ENCODE measurements at places on chromosomes 11 and 22.
A peak's percentile ranks its signal among the peaks of the same experiment; 100 is the strongest.

- no peak for DNase-seq
These were observed 497.5 kb downstream of the TBC1D22A start for GRCh38 chr22:47259990-47260389.

GRCh38 chr11:561148-562003 lies 606 bp downstream of the RASSF7 start:
- DNase-seq = no peak

DNA sequence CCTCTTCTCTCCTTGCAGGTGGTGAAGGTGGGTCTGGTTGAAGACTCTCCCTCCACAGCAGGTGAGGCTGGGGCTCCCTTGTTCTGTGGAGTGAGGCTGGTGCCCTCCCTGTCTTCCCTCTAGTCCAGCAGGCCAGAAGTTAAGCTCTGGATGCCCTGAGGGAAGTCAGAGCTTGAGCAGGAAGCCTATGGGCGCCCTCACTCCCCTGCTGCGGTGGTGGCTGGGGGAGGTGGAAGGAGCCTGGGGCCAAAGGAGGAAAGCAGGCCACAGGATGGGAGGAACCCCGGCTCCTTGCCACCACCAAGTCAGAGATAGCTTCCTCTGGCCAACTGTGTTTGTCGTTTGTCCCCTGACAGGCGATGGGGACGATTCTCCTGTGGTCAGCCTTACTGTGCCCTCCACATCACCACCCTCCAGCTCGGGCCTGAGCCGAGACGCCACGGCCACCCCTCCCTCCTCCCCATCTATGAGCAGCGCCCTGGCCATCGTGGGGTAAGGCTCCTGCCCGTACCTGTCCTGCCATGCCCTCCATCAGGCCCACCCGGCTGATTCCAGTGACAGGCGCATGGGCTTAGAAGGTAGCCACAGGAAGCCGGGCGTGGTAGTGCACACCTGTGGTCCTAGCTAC lies 29.5 kb upstream of the RAB1B start:
- DNase-seq = no peak

DNA sequence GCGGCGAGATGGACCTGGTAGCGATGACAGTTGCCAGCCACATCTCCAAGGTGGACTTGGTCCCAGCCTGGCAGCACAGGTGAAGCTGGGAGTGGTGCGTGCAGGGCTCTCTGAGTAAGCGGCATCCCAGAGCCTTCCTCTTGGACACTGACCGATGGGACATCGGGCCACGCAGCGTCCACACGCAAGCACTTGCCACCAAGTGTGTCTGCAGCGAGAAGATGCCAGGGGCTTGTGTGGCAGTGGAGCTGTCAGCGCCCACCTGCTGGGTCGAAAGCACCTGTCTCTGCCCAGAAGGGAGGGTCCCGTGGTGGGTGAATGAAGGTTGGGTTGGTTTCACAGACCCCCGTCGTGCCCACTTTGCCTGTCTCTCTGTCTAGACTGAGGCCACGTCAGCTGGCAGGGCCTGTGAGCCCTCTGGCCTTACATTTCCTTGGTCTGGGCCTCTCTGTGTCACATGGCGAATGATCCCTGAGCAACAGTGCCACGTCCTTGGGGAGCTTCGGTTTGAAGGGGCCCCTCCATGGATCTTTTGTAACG lies 50.8 kb upstream of the SMIM38 start:
- no peak for DNase-seq

DNA sequence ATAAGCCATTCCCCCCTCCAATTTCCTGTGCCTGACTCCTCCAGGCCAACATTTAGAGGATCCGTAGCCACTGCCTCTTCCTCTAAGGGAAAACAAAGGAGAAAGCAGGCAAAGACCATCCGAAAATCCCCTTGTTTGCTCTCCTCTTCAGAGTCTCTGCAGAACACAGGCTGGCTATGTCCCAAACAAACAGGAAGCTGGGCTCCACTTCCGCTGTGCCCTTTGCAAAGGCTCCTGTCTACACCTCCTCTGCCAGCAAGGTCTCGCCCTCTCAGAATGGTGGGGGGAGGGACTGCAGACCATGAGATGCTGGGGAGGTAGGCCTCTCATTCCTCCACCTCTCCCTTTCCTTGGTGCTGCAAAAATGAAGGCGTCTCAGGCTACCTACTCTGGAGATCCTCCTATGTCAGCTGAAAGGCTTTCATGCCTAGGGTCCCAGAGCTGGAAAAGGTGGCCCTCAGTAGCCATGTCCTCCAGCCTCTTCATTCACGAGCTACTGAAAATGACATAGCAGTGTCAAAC lies 596.2 kb downstream of the BUD13 start:
- DNase-seq = no peak

DNA sequence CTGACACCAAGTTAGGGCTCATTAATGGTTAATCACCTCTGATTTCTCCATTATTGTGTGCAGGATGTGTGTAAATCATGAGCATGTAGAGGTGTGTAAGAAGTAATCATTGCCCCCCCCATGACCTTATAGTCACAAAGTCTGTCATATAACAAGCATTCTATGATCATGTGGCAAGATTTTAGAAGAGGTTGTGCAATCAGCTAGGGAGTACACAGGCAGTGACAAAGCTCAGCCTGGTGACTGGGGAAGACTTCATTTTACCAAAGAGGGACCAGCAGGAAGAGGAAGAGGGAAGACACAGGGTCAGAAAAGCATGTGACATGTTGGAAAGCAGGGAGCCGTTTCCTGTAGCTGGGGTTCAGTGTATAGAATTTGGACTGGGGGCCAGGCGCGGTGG lies 176.5 kb upstream of the LARGE1 start:
- no peak for DNase-seq

- DNase-seq = peak; percentile 60
These were observed 648.7 kb upstream of the CCDC179 start for GRCh38 chr11:23509023-23509422.

- DNase-seq = no peak
These were observed 1.3 kb downstream of the TOLLIP start for GRCh38 chr11:1307998-1308742.

DNA sequence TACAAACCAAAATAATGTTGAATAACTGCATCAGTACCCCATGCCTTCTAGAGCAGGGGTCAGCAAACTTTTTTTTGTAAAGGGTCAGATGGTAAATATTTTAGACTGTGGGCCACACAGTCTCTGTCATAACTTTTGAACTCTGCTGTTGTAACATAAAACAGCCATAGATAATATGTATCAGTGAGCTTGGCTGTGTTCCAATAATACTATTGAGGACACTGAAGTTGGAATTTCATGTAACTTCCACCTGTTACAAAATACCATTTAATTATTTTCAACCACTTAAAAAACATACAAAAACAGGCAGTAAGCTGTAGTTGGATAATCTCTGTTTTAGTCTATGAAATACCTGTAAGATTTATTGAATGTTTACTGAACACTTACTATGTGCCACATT lies 55.2 kb downstream of the PICALM start:
- DNase-seq = no peak

DNA sequence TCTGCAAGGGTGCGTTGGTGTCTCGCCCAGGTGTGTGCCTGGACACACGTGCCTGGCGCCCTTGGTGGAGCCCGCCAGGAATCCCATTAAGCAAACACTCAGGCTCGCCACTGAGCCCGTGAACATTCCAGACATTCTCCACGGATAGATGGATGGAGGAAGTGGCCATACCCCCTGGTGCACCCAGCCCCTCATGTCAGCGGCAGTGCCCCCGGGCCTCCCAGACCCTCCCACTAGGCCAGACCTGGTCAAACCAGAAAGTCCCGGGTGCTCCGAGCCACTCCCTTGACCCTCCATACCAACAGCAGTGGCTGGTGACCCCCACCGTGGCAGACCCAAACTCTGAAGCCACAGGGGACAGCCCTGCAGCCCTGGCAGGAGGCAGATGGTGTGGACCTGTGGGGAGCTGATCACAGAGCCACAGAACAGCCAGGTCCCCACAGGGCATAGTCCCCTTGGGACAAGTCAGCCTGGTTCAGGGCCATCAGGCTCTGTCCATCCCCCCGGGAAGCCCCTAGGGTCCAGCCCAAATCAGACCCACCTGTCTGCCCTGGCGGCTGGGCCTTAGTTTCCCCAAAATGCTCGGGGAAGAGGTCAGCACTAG lies 1.9 kb downstream of the EPS8L2 start:
- no peak for DNase-seq

DNA sequence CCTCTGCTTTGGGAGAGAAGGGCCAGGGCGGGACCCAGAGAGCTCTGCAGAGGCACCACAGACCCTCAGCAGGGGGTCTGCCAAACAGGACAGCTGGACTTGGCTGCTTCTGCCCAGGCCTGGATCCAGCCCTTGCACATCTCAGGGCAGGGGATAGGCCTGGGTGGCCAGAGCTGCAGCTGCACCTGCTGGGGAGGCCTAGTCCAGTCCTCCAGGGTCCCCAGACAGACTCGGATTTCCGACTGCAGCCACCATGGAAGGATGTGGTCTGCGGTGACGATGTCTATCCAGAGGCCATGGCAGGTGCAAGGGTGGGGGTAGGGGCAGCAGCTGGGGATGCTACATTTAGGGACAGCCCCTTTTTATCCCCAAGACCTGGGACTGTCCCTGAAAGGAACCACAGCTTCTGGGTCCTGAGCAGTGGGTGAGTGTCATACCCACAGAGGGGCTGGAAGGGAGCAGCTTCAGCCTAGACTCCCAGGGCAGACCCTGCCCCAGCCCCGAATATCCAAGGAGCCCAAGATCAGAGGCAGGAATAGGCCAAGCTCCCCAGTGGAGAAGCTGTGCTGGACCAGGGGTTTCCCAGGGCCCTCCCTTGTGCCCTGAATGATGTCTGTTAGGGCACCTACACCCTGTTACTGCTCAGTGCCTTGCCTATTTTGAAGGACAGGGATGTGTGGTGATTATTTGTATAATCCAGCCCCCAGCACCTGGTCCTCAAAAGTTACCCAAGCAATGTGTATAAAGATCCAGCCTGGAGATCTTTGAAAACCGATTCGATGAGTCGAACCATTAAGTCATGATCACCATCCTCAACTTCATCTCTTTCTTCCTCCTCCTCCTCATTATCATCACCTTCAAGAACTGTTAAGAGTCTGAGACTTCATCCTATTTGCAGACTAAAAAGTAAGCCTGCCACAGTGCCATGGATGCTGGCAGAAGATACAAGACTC lies 2.5 kb upstream of the IGLL5 start:
- DNase-seq = no peak

DNA sequence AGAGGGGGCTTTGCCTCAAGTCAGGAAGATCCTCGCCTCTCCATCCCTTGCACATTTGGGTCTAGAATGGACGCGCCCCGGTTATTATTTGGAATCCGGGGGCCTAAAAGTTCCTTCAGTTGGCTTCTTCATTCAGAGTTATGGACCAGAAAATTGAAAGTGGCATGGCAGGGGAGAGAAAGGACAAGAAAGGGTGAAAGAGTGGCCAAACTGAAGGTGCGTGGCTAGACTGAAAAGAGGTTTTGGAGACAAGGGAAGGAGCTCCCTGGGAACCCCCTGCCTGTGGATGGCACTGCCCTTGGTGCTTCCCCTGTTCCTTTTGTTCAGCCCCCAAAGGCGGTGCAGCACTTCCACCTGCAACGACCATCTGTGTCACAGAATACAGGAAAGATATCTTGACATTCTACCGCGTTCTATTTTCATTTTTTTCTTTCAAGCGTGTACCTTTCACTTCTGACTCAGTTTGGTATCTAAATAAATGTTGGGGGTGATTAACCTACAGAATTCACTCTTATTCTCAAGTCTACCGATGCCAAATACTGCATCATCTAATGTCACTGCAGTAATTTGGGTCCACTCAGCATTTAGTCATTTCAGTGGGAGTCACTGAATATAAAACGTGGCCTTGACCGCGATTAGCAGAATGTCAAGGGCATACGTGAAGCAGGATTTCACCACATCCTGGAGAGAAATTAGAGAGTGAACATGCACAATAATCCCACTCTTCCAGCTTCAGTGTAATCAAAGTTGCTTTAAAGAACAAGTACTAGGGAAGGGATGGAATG lies 88.1 kb upstream of the ARHGAP32 start:
- DNase-seq = peak; percentile 9

- peak; percentile 20 for DNase-seq
These were observed 5.8 kb downstream of the ARL14EP start for GRCh38 chr11:30328681-30329080.

DNA sequence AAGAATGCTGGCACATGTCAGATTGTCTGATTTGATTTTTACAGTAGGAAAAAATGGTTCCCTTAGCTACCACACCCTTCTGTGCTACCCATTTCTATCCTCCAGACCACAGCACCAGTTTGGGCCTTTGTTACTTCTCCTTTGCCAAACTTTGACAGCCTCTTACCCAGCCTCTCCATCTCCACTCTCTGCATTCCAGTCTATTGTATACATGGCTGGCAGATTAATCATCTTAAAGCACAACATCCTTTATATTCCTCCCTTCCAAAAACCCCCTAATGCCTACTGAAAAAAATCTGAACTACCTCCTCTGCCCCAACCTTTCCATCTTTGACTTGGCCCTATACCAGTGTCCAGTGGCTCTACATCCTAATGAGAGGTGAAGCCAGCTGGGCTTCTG lies 10.8 kb upstream of the PANX1 start:
- peak; percentile 58 for DNase-seq

- DNase-seq = no peak
These were observed 2.5 kb downstream of the IL17REL start for GRCh38 chr22:50009765-50010675.

DNA sequence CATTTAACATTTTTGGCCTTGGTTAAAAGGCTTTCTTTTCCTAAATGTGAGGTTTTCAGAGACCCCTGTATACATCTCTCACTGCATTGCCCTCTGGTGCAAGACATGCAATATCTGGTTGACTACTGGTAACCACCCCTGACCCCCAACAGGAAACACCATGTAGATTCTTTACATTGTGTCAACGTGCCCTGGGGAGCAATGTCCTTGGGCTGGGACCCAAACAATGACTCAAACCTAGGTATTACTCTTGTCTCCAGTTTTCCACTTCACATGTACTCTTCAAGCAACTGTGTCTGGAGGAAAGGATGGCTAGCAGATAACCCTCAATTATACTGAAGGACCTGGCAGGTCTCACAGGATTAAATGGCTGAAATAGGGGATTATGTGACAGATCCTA lies 1.1 kb upstream of the GPR83 start:
- DNase-seq = no peak

DNA sequence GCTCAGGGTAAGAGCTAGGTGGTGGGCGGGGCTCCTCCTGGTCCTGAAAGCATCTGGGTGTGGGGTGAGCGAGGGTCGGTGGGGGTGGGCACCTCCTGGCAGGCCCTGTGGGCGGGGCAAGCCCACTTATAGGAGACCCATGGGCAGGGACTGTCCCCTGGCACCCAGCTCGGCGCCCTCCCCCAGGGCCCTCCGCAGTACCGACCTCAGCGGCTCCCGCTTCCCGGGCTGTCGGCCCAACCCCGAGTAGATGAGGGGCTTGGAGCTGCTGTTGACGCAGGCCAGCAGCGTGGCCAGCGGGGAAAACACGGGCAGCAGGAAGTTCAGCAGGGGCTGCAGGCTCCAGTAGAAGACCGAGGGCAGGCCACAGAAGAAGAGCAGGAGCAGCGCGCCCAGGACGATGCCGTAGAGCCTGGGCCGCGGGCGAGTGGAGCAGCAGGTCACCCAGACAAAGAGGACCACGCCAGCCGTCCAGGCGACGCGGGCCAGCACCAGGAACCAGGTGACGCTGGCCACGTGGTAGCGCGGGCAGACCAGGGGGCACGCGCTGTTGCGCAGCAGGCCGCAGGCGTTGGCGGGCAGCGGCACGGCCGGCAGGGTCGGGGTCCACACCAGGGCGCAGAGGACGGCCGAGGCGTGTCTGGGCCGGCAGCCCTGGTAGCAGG lies 663 bp downstream of the MRGPRG start:
- no peak for DNase-seq

Data from HCEC 1CT (cell line).